ENCODE measurements at places on chromosomes 5 and 9. TPM values are rescaled to one million over a fixed set of nuclear protein-coding genes. Genes with fewer than 3 reads are reported as not detected.

DNA sequence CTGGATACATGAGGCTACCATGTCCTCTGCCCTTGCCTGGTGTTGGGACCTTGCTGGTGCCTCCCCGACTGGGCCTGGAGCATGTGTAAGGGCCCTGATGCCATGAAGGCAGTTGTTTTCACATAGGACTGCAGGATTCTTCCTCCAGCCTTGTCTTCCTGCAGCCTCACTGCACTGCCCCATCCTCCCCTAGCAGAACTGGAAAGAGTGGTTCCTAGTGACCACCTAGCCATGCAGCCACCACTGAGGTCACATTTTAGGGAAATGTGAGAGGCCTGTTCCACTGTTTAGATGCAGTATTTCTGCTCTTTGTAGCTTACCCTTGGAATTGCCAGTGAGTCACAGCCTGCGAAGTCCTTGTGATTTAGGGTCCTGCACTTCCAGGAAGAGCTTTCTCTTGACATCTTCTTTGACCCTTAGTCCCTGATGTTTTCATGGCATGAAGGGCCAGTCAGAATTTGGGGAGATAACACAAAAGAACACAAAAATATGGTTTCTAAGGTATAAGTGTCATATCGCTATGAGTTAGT is 24.2 kb upstream of the TNFAIP8 start:
- DNase-seq, result no peak

DNA sequence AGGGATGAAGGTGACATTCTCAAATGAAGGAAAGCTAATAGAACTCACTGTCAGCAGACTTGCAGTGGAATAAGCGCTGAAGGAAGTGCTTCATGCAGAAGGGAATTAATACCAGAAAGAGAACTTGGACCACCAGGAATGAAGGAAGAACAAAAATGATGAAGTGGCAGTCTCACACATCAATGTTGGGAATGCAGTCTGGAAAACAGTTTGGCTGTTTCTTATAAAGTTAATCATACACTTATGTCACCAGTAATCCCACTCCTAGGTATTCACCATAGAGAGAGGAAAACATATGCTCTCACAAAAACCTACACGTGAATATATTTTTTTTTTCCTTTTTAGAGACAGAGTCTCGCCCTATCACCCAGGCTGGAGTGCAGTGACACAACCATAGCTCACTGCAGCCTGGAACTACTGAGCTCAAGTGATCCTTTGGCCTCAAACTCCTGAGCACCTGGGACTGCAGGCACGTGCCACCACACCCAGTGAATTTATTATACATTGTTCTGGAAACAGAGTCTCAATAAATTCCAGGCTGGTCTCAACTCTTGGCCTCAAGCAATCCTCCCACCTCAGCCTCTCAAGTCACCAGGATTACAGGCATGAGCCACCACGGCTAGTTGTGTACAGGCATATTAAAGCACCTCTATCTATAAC is 81.2 kb downstream of the ROR2 start:
- no peak for DNase-seq

- no peak for DNase-seq
Observed at GRCh38 chr9:33117306-33117705, 40.8 kb upstream of the SMU1 start.

- no peak for DNase-seq
Observed at GRCh38 chr9:37038302-37038942, 4.4 kb upstream of the PAX5 start.

DNA sequence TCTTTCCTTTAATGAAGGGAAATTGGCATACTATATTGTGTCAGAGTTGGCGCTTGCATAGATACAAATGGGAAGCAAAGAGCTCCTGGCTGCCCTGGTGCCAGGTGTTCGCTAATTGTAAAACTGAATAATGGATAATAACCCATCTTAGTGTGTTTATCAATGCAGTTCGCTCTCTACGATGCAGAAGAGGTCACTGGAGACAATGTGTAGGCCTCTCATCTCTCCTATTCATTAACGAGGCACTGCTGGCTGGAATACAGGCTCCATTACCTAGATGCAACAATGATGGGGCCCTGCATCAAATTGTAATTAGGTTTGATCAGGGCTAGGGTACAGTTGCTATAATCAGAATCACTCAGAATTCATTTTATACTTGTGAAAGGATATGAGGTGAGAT is 171.0 kb downstream of the RMI1 start:
- DNase-seq, result no peak

GRCh38 chr5:155091063-155091648 is 77.6 kb downstream of the KIF4B start:
- no peak for DNase-seq

- no peak for DNase-seq
Observed at GRCh38 chr5:149464796-149465489, 85.9 kb upstream of the IL17B start.

DNA sequence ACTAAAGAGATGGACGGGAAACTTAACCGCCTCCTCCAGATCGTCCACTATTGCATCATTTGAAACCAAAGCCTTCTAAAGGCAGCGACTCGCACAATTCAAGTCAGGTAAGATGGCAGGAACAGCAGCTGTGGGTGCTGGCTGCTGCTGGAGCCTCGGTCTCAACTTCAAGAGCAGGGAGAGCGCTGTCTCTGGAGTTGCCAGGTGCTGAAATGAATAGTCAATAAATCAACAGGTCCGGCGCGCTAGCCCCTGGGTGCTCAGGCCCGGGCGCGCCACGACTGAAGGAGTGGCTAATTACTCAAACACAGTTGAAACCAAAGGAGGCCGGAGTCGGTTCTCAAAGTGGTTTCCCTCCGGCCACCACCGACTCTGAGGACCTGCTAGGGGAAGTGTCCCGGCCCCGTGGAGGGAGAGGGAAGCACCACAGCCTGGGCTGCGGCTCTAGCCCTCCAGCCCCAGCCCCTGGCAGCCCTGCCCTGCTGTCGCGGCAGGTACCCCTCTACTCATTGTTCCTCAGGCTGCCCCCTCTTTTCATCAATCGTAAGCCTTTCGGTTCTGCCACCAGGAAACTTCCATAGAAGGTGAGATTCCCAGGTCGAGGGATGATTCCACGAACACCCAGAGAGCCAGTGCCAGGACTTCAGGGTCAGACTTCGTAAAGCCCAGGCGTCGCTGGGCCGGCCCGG is 804 bp downstream of the TTC39B start:
- peak; percentile 68 for DNase-seq

- DNase-seq, result no peak
Observed at GRCh38 chr5:81834021-81834660, 83.2 kb upstream of the SSBP2 start.

DNA sequence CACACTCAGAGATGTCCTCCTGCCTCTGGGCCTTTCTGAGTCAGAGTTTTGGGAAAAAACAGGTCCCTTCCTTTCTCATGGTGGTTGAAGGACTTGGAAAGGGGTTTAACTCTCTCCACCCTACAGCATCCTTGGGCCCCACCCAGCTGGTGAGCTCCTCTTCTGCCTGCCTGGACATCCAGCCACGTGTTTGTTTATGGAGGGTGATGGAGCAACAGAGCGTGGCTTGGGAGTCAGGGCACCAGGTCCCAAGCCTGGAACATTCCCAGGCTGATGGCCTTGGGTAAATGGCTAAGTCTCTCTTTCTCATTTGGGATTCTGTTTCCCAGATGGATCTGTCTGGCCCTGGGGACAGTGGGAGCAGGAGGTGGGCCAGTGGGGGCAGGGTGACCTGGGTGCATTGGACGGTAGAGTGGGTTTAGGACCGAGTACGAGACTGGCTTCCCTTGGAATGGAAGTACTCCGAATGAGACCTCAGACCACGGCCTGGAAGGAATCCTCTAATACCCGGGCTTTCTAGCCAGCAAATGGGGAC is 141.1 kb upstream of the IRX2 start:
- no peak for DNase-seq

GRCh38 chr5:43772764-43773477 is 169.9 kb downstream of the NNT start:
- DNase-seq, result no peak

DNA sequence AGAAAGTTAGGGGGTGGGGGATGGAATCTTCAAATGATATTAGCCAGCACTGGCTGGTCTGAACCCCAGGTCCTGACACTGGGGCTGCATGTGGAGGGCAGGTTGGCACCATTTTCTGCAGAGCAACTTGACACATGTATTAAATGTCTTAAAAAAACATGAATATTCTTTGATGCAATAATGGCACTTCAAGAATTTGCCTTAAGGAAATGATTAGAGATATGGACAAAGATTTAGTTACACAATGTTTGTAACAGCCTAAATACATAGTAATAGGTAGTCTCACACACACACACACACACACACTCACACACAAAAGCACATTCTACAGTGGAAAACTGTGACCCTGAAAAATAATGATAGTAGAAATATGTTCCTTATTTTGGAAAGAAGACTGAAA is 3.6 kb downstream of the SVEP1 start:
- DNase-seq, result no peak

- DNase-seq, result no peak
Observed at GRCh38 chr5:79242242-79243039, 6.5 kb downstream of the JMY start.

DNA sequence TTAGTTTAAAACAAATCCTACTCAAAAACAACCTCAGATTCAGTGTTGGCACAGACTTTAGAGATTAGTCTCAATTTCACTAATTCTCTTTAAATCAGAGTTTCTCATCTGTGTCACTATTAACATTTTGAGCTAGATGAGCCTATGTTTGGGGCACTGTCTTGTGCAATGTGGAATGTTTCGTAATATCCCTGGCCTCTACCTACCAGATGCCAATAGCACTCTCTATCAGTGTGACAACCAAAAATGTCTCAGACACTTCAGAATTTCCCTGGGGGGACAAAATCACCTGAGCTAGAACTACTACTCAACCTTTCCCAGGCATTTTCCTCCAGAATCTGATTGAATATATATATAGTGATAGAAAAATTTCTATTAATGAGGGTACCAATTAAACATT is 465.2 kb upstream of the RGMB start:
- DNase-seq, result no peak

DNA sequence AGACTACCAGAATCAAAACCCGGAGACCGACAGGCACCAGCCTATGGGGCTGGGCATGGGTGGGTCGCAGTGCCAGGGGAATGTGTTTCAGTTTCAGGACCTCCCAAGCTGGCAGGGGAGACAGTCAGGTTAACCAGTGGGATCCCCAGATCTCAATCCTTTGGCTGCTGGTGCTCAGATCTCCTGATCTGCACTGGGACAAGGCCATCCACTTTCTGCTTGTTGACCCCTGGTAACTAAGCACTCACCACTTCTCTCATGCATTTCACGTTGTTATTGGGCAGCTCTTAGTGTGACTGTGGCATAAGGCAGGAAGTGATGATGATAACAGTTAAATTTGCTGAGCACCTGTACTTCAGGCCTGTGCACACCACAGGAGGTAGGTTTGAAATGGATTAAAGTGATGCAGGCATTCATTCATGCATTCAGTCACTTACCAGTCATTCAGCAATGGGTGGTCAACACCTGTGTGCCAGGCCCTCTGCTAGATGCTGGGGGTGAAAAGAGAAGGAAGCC is 42.1 kb upstream of the STXBP1 start:
- DNase-seq, result peak; percentile 31

GRCh38 chr5:138955013-138955660 is 80.0 kb upstream of the LRRTM2 start:
- DNase-seq, result no peak

DNA sequence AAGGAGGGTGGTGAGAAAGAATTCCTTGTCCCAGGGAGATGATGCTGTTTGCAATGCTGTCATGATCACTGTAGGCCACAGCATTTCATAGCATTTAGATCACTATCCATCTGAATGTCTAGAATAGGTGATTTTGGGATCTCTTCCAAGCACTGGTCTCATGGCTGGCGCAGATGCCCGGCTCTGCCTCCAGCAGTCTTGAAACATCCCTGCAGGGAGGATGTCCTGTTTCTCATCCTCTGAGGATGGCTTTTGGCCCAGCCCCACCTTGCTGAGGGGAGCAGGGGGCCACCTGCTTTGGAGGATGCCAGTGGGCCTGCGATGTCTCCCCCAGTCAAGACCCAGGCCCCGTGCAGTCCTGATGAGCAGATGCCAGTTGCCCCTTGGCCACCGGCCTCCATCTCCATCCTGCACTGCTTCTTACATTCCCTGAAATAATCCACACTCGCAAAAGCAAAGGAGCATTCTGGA is 63.5 kb upstream of the GARNL3 start:
- DNase-seq, result no peak

DNA sequence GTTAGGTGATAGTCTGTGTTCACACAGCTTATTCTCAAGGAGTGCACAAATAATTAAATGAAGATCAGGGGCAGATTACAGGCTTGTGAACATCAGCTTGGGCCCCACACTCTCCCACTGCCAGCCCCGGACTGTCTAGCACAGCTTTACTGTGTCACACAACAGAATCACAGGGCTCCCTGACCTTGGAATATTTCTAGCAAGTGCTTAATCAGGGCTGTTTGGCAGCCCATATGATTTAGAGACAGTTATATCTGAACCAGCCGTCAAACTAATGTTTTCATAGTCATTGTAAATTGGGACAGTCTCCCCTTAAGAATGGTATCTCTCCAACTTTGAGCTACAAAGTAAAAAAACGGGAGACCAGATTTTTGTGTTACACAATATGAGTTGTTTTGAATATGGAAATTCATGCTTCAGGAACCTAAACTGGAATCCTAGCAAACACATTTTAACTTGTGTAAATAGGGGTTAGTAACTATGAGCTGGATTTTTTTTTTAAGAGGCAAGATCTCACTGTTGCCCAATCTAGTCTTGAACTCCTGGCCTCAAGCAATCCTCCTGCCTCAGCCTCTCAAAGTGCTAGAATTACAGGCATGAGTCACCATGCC is 517.6 kb downstream of the BNC2 start:
- DNase-seq, result no peak

GRCh38 chr5:11494340-11494739 is 409.9 kb downstream of the CTNND2 start:
- DNase-seq, result no peak

DNA sequence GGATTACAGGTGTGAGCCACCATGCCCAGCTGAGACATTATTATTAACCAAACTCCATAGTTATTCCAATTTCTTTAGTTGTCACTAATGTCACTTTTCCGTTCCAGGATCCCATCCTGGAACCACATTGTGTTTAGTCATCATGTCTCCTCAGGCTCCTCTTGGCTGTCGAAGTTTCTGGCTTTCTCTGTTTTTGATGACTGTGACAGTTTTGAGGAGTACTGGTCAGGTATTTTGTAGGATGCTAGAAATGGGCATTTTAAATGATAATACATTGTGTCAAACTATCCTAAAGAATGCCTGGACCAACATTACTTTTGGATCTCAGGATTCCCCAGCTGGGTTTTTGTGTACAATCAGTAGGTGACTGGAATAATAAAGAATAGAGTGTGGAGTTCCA is 19.8 kb upstream of the NEUROG1 start:
- no peak for DNase-seq

DNA sequence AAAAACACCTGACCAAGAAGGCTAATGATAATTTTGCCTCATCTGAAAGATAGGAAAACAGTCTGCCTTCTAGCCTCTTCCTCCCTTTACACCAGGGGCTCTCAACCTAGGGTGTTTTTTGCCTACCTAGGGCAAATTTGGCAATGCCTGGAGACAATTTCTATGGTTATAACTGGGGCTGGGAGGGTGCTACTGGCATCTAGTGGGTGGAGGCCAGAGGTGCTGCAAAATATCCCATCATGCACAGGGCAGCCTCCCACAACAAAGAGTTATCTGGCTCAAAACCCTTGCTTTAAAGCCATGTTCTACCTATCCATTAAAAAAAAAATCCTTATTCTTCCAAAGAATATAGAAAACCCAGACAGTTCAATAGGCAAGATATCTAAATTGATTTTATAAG is 45.0 kb upstream of the NR3C1 start:
- DNase-seq, result peak; percentile 45

PCDHB16 gene
- total RNA-seq, result not detected

LECT2 gene
- total RNA-seq, result not detected

CYLC2 gene
- not detected for total RNA-seq

SCGB3A1 gene
- not detected for total RNA-seq

IPO11 gene
- 57.2 TPM for total RNA-seq

SLC25A48 gene
- total RNA-seq, result not detected

ADAMTSL2 gene
- total RNA-seq, result 0.17 TPM

IL4 gene
- total RNA-seq, result not detected

Data from activated naive CD4-positive, alpha-beta T cell treated with anti-CD3 and anti-CD28 coated beads for 36 hours (primary cell).